Hematopoietic multipotent progenitor cell (in vitro differentiated cells): ENCODE measurements at places on chromosomes 11 and 22.

GRCh38 chr11:116478669-116479668 lies 293.8 kb downstream of the BUD13 start:
- no peak for DNase-seq

DNA sequence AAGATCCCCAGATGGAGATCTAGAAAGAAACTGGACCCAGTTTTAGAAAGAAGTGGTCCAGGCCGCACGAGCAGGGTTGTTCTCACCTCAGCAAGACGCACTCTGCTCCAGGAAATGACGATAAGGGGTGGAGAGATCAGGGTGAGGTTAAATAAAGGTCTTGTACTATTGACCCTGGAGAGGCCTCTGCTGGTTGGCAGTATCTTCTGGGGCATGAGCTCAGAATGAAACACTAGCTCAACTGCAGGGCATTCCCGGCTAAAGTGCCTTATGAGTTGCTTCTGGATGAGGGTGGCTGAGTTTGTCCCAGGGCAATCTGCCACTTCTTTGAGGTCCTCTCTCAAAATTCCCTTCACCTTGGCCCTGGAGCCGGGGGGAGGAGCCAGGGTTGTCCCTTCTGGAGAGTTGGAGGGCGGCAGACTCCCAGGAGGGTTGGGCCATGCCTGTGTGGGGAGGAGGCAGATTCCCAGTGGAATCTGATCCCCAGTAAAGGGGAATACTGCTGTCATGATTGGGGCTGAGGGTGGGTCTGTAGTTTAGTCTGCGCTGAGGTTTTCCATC lies 10.9 kb downstream of the USP2 start:
- no peak for DNase-seq

- DNase-seq, result no peak
Measured at GRCh38 chr22:47014636-47015345, 252.3 kb downstream of the TBC1D22A start.

DNA sequence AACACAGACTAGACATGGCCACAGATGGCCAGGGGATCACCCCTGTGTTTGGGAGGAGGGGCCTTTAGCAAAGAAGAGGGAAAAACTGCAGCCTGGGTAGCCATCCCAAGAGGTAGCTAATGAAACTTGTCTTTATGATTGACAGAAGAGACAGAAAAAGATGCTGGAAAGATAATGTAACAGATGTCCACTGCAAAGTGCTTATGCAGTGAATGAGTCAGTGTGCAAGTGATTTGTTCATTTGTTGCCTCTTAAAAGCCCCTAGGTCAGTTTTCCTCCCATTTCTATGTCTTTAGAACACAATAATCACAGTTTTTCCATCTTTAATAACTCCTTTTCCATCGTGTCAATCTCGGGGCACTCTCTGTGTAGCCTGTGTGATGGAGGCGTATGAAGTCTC lies 57.2 kb downstream of the INSC start:
- no peak for DNase-seq

DNA sequence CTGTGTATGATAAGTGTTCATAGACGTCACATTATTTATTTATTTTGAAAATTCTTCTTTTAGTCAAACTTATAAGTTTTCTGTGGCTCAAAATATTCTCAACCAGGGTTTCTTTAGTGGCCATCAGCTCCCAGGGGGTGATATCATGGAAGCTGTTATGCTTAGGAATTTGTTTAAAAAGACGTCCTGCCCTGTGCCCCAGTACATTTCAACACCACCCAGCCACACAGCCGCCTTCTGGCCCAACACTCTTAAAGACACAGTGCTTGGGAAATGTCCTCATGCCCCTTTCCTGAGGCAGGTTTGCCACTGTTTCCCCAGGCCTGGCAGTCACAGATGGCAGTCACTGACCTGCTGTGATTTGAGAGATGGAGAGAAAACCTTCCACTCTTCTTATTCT lies 19.9 kb downstream of the TSKU start:
- no peak for DNase-seq

DNA sequence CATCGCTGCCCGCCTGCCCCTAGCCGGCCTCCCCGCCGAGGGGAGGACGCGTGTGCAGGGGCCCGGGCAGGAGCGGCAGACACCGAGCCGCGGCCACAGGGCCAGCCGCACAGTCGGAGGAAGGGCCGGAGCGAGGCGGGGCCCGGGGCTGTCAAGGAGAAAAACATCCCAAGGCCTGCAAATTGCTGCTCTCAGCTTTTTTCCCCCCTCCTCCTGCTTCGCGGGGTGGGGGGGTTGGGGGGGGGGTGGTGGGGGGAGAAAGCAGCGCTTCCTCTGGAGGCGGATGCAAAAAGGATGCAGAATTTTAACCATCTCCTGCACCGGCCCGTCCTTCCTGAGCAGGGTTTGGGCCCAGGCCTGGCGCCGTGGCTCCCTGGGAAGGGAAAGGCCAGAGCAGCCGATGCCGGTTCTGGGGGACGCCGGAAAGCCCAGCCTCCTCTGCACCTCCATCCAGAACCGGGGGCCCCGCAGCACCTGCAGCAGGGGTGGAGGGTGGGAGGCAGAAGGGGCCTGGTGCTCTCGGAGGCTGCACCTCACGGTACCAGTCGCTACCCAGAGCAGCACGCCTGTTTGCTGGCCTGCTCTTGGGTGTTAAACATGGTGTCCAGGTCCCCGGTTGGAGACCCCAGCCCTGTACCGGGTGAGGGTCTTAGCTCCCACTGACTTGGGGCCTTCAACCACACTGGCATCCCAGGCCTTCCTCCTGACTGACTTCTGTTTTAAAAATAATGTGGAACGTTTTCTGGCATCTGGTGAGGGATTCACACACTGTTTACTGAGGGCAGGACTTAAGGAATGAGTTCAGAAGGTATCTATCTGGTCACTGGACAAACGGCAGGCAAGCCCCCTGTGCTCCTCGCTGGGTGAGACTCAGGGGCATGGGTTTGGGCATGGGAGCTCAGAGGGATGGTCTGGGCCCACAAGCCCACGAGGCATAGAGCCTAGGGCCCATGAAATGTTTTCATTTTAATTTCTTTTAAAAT lies 77.4 kb upstream of the WNT7B start:
- peak; percentile 44 for DNase-seq

DNA sequence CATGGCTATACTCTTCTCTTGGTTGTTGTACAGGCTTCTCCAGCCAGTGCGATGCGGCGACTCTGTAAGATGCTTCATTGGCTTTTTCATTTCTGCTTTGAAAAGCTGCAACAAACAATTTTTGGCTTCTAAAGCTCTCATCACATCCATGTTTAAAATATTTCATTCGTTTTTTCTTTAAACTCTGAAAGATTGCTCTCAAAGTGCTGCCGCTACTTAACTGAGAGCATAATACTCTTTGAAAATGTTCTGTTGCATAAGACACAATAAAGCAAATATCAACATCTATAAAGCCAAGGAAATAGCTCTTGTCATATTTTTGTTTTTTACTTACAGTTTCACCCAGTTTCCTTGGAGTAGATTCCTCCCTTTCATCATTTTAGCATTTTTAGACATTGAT lies 468.3 kb downstream of the TBC1D22A start:
- no peak for DNase-seq

DNA sequence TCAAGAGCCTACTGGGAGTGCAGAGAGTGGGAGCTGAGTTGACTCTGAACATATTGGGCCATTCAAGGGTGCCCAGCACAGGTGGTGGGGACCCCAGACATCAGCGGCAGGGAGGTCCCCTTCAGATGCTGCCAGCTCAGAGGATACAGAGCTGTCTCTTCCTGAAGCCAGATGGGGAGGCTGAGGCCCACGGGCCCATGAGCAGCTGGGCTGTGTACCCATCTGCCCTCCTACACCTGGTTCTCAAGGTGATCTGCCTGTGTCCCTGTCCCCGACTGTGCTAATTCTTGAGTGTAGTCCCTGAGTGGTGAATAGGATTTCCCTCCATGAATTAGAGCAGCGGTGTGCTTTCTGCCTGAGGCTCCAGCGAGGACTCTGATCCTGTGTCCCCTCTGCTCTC lies 76.3 kb downstream of the MICAL2 start:
- DNase-seq, result no peak

DNA sequence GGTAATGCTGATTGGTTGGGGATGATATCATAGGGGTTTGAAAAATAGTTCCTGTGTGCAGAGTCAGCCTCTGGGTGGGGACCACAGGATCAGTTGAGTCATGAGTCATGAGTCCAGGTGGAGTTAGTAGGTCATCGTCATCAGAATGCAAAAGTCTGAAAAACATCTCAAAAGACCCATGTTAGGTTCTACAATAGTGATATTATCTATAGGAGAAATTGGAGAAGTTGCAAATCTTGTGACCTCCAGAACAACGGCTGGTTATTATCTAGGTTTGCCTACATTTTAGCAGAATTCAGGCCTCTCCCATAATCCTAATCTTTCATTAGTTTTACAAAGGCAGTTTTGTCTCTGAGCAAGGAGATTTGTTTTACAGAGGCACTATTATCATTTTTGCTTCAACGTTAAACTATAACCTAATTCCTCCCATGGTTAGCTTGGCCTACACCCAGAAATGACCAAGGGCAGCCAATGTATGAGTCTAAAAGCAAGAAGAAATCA lies 38.9 kb downstream of the MS4A2 start:
- no peak for DNase-seq

- DNase-seq, result no peak
Measured at GRCh38 chr11:40219401-40219800, 1240.1 kb downstream of the LRRC4C start.

DNA sequence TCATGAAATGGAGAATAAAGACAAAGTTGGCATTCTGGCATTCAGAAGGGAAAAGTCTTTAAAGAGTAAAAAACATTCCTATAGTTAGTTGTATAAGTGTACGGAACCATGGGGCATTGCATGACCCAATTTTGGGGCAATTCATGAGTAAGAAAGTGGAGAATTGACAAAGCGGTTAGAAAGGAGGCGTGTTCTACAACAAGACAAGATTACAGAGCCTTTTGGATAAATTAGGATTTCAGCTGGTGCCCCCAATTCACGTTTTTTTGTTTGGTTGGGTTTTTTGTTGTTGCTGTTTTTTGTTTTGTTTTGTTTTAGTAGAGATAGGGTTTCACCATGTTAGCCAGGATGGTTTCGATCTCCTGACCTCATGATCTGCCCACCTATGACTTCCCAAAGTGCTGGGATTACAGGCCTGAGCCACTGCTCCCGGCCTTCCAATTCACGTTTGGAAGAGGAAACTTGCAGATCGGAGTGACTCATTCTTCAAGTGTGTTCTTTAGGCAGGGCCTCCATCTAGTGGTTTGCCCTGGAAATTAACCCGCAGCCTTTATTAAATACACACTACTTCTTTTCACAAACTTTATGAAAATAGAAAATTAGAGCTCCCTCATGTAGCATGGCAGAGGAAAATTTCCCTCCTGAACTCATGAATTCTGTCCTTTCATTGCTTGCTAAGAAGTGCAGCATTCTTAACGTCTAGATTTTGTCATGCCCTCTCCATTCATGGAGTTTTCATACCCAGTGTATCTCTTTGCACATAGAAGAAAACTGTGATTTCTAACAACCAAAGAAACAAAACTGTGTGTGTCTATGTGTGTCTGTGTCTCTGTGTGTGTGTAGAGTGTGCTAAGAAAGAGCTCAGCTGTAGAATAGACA lies 118.1 kb downstream of the BBOX1 start:
- peak; percentile 55 for DNase-seq

DNA sequence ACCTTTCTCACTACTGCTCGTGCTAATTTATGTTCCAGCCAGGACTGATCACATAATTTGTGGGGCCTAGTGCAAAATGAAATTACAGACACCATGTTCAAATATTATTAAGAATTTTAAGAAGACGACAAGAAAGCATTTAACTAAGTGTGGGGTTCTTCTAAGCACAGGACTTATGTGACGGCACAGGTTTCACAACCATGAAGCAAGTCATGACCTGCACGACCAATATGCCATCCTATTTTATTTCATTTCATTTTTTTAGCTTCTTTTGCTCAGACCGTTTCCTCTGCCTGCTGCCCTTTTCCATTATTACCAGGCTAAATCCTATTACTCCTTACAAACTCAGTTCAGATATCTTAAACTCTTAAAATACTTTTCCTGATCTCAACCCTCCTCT lies 462.5 kb downstream of the AASDHPPT start:
- no peak for DNase-seq

DNA sequence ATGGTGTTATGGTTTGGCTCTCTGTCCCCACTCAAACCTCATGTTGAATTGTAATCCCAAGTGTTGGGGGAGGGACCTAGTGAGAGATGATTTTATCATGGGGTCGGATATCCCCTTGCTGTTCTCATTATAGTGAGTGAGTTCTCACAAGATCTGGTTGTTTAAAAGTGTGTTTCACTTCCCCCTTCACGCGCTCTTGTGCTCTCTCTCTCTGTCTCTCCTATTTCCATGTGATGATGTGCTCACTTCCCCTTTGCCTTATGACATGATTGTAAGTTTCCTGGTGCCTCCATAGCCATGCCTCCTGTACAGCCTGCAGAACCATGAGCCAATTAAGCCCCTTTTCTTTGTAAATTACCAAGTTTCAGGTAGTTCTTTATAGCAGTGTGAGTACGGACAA lies 765.1 kb downstream of the KCNA4 start:
- DNase-seq, result no peak

- no peak for DNase-seq
Measured at GRCh38 chr11:45599161-45599943, 66.1 kb downstream of the CHST1 start.

DNA sequence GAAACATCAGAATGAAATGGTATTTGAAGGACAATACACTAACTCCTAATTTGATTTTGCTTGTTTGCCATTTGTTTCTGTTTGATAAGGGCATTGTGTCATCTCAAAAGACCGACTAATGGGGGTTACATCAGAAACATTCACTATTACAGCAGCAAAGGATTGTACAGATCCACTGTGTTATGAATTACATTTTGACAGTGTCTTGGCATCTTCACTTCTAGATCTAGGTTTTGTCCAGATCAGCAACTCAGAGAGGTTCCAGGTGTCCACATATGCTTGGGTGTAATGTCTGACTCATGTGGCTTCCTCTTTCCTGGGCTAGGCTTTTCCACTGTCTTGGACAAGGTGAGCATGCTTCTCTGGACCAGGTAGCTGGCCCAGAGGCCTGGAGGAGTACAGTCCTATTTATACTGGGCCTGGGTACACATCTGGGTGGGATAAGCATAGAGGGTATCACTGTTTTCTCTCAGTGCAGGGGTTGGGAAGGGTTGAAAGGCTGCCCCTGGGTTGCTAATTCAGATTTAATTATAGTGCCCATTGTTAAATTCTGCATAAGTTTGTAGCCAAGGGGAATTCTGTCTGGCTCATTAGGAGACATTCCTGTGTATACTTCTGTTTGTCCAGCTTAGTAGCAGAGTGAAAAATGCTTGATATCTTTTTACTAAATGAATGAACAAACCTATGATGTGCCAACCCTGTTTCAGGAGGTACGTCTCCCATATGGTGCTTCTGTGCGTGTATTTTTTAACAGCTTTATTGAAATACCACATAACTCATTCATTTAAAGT lies 23.8 kb downstream of the DDI1 start:
- no peak for DNase-seq

GRCh38 chr11:59548309-59548656 lies 36.9 kb downstream of the OR4D9 start:
- DNase-seq, result no peak

GRCh38 chr11:125289419-125290098 lies 125.0 kb downstream of the PKNOX2 start:
- DNase-seq, result no peak

DNA sequence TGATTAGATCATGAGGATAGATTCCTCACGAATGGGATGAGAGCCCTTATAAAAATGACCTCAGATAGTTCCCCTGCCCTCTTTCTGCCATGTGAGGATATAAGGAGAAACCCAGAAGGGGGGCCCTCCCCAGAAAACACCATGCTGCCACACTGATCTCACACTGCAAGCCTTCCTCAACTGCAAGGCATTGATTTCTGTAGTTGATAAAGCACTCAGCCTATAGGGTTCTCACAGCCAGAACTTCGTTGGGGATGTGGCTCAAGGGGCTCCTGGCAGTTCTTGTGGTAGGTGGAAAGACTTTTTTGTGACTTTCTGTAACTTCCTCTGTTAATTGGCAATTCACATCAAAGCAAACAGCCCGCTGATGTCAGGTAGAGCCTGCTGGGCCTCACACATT lies 108.9 kb downstream of the CD44 start:
- DNase-seq, result no peak
